ENCODE measurements at places on chromosomes 6 and 20. TPM values are rescaled to one million over a fixed set of nuclear protein-coding genes. Genes with fewer than 3 reads are reported as not detected.

GRCh38 chr6:37686111-37686510 lies 11.6 kb downstream of the MDGA1 start:
- DNase-seq = no peak

- DNase-seq = no peak
Measured at GRCh38 chr6:11976489-11976888, 35.6 kb upstream of the HIVEP1 start.

DNA sequence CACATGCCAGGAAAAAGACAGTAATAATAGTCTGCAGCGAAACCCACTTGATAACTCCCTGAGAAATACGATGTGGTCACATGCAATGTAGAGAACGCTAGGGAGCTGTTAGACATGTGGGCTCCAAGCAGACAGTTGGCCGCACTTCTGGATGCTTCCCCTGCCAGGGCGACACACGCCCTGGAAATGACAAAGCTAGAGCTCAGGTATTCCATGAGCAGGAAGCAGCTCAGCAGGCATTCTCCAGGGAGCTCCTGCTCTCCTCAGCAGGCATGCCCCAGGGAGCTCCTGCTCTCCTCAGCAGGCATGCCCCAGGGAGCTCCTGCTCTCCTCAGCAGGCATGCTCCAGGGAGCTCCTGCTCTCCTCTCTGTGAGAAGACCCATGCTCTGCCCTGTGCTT lies 52.4 kb upstream of the NXT1 start:
- DNase-seq = no peak

DNA sequence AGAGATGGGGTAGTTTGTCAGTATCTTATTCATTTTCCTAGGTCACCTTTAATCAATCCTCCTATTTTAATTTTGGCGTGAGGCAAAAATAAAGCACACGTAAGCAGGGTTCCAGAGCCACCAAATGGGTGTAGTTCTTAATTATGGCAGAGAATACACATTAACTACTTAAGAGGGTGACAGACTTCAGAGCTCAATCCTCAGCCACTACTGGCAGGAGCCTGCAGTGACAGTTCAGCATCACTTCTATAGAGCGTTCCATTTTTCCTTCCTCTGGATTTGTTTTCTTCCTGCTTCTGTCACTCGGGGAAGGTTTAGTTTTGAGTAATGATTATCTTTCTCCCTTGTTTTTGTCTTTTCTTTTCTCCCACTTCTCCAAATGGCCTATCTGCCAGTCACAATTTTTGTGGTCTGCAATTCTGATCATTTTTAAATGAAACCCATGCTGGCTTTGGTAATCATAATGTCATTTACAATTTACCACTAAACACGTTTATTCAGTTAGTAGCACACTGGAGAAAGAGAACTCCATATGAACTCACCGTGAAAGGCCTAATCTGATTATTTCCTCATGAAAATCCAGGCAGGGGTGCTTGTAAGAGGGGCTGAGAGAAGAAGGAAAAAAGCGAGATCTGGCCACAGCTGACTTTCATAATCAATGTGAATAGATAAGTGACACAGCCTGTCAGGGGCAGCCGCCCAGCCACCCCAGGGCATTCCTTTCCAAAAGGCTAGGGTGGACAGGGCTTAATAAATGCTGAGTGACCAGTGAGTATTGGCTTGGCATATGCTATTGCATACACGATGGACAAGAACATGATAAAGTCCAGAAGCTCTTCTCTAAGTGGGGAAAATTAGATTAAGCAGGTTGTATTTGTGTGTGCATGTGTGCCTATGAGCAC lies 412.1 kb downstream of the PKHD1 start:
- no peak for DNase-seq

GRCh38 chr20:19462491-19462890 lies 250.0 kb downstream of the SLC24A3 start:
- no peak for DNase-seq

GRCh38 chr20:53149890-53150205 lies 177.7 kb downstream of the TSHZ2 start:
- DNase-seq = no peak

- DNase-seq = no peak
Measured at GRCh38 chr6:31896856-31897611, 464 bp downstream of the EHMT2 start.

DNA sequence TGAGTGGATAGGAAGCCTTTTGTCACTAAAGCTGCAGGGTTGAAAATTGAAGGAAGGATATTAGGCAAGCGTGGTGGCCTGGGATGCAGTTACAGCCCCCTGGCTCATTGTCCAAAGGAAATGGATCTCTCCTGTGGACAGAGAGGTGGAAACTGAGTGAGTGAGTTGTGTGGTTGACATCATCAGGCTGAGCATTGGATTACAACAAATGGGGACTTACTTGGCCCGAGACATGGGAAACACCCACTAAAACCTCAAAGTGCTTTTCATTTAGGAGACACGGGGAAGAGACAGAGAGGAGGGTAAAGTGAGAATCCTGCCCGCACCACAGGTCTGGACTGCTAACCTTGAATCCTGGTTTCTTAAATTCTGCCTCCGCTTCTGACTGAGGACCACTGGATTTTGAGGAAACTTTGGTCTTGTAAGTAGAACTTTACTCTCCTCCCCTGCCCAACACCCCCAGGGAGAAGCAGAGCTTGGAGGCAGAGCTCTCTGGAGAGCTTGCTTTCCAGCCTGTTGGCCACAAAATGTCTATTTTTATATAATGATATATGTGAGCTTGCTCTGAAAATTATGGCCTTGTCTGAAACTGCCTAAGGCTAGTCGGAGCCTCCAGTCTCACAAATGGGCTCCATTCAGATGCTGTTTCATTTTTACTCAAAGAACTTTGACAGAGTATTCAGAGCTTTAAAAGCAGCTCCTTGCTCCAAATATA lies at the start of gene PKIG:
Gene PKIG (plus strand): TSS at position 269 of the 715 bp plus-strand sequence. CDS start 31,978 bp downstream, outside the sequence.
- no peak for DNase-seq

Gene GGT7
- 19.6 TPM for total RNA-seq

Gene PPP1R16B
- total RNA-seq = 4.4 TPM

Gene OOEP
- not detected for total RNA-seq

Gene NHSL1
- total RNA-seq = 17.3 TPM

Data from tibial nerve (tissue), 4 donors.